ENCODE measurements at places on chromosomes 12 and 14.

GRCh38 chr14:100828031-100828769 lies 2.3 kb downstream of the MEG3 start:
- peak; percentile 90 for DNase-seq

- peak; percentile 77 for DNase-seq
Measured at GRCh38 chr12:49092086-49092815, 2.4 kb downstream of the DHH start.

DNA sequence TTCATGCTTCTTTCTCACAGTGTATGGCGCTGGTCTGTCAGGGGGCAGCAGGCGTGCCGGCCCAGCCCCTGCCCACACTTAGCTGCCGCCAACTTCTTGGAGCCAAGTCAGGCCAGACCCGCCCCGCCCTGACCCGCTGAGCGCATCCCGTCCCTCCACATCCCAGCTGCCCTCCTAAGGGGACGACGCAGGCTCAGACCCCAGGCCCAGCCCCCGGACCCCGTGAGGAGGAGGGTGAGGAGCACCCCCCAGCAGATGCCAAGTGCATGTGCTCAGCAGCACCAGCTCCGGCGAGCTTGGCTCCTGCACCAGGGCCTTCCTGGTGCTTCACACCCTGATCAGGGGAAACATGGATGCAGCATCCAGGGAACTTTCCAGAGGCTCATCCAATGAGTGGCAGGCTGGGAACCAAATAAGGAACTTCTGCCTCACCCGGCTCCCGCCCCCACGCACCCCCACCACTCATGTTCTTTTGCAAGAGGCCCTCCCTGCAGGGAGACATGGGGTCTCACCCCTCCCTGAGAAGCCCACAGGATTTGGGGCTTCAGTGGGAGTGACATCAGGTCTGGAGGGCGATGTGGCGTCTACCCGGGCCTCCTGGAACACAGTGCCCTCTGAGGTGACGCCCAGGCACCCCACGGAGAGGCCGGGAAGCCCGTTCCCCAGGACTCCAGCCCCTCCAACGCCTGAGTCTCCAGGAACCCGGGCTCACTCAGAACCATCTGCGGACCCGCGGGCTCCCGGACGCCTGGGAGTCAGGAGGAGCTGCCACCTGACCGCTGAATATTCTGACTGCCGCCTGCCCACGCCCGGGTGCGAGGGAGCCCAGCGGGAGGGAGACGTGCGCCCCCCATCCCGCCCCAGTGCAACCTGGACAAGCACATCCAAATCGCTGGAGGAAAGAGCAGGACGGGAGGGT lies 70.0 kb upstream of the GALNT9 start:
- no peak for DNase-seq

DNA sequence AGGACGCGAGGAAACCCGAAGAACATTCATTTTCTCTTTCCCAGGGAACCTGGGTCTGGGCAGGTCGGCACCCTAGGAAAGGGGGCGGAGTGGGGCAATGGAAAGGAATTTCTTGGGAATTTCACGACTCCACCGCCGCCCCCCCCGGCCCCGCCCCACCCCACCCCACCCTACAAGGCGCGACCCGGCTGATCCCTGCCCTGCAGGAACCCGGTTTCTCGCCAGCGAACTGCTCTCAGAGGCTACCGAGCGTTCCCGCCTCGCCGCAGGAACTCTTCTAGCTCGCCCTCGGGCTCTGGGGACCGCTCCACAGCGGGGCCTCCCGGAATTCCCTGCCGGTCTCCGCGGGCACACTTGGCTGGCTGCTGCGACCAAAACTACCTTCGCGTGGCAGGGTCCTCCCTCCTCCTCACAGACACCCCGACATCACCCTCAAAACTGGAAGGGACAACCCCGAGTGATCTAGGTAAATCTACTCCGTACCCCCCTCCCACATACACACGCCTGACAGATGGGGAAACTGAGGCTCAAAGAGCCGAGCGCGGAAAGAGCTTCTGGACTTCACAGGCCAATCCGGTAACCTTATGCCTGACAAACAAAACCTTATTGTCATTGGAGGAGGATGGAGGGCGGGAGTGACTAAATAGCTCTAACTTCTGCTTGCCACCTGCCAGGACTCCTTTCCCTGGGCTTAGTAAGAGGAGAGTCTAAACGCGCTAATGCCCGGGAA lies 785 bp upstream of the ACTN1 start:
- no peak for DNase-seq

DNA sequence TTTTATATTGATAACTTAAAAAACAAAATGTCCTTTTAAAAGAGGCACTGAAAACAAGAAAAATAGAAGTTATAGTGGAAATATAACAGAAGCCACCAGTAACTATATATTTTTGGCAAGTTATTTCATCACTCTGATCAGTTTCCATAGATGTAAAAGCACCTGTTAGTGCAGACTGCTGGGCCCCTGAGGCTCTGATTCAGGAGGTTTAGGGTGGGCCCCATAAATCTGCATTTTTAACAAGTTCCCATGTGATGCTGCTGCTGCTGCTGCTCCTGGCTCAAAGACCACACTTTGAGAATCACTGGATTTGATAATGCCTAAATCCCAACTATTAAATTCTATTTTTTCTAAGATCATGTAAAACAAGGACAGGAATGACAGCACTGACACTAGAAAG lies 251.1 kb downstream of the MED13L start:
- no peak for DNase-seq

DNA sequence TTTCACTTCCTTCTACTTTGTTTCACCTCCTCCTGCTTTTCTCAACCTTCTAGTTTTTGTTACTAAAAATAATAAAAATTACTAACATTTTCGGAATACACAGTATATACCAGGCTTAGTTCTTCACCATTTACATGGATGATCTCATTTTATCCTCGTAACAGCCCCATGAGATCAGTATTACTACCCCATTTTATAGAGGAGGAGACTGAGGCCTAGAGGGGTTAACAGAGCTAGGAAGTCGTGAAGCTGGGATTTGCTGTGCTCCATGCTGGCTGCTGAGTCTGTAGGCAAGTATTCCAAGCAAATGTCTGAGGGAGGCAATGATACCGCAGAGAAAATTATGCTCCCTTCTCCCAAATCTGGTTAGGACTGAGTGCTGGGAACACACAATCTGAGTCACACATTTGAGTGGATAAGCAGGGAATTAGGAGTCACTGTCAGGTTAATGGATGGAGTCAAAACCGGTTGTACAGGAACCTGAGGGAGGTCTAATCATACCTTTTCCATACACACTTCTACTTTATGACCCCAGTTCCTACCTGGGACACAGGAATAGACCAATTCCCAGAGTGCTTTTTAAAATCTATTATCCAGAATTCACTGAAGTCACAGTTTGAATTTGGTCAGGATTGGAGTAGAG lies 51.1 kb downstream of the ZFYVE26 start:
- DNase-seq, result no peak

DNA sequence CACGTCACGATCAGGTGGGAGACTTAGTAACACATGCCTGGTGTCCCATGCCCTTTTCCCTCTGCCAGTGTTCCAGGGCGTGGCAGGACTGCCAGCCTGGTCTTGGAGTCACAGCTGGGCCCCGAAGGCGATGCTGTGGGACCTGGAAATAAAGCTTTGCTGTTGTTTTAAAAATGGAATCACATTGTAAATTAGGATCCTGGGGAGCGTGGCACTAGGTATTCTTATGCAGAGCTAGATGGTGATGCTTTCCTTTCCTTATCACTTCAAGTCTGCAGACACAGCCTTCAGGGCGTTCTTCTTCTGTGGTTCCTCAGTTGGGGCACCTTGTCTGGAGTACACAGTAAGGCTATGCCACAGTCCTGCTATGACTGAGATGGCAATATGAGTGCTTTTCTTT lies 64.6 kb downstream of the BICD1 start:
- DNase-seq, result no peak

GRCh38 chr12:11960646-11961045 lies 110.1 kb upstream of the BCL2L14 start:
- no peak for DNase-seq

GRCh38 chr12:54147606-54148005 lies 41.2 kb downstream of the SMUG1 start:
- no peak for DNase-seq

- DNase-seq, result no peak
Measured at GRCh38 chr14:83646228-83646627, 1883.7 kb upstream of the FLRT2 start.

GRCh38 chr12:129328235-129328634 lies 475.0 kb downstream of the GLT1D1 start:
- DNase-seq, result no peak

DNA sequence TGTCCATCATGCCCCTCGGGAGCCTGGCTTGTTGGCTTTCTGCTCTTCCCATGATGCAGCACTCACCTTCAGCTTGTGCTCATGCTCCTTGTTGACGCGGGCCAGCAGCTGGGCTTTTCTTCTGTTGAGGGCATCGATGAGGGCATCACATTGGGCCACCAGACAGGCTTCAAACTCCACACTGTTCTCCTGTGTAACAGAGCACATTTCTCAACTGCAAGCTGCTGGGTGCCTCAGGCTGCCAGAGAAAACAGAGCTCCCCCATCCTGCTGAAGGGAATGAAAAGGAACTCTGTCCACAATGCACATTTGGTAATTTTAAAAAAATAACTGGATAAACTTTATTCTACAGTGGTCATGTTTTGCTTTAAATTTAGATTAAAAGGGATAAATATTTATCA lies 72.1 kb downstream of the TRIM9 start:
- no peak for DNase-seq

GRCh38 chr14:92153581-92153980 lies 31.8 kb downstream of the CPSF2 start:
- DNase-seq, result no peak
